ENCODE measurements at places on chromosomes 4 and X.
A peak's percentile ranks its signal among the peaks of the same experiment; 100 is the strongest.

- H3K36me3 ChIP-seq: no peaks in the 10 kb centered on the region
- H3K27me3 ChIP-seq: no peaks in the 10 kb centered on the region
- no peak overlapping the region for H3K4me3 ChIP-seq
- H3K27ac ChIP-seq: no peak overlapping the region
Measured at GRCh38 chr4:168639914-168640313, 143.1 kb downstream of the PALLD start.

- H3K4me3 ChIP-seq: no peak overlapping the region
- peaks cover 4% of the 10 kb centered on the region for H3K27me3 ChIP-seq
- H3K4me1 ChIP-seq: no peaks in the 10 kb centered on the region
- H3K36me3 ChIP-seq: no peaks in the 10 kb centered on the region
- peak; percentile 23 for DNase-seq
Measured at GRCh38 chr4:73653695-73654106, 33.5 kb upstream of the RASSF6 start.

DNA sequence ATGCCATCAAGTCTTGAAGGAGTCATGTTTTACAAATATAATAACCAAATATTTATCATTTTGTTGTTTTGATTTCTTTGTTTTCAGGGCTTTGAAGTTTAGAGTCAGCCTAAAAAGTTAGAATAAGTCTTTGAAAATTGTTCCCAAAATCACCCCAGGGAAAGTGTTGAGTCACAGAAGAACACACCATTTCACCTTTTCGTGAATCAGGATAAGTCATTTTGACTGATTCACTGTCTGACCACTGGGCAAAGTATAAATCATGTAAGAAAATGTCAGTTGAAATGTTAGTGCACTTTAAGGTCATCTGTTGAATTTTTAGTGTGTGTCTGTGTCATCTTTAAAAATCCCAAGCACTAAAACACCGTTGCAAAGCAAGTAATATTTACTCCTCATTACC is 1320.1 kb downstream of the RPA4 start:
- no peaks in the 10 kb centered on the region for H3K36me3 ChIP-seq
- H3K4me1 ChIP-seq: no peaks in the 10 kb centered on the region
- no peak overlapping the region for H3K4me3 ChIP-seq
- no peak overlapping the region for H3K27ac ChIP-seq

GRCh38 chr4:161320377-161320776 is 843.4 kb downstream of the FSTL5 start:
- H3K4me1 ChIP-seq: no peaks in the 10 kb centered on the region
- H3K4me3 ChIP-seq: no peak overlapping the region
- H3K27me3 ChIP-seq: no peaks in the 10 kb centered on the region
- no peak overlapping the region for H3K27ac ChIP-seq

- H3K27me3 ChIP-seq: no peaks in the 10 kb centered on the region
- peaks cover 5% of the 10 kb centered on the region for H3K4me1 ChIP-seq
- no peak for DNase-seq
- no peak overlapping the region for H3K4me3 ChIP-seq
- no peaks in the 10 kb centered on the region for H3K36me3 ChIP-seq
Measured at GRCh38 chr4:139142980-139143379, 34.0 kb downstream of the ELF2 start.

DNA sequence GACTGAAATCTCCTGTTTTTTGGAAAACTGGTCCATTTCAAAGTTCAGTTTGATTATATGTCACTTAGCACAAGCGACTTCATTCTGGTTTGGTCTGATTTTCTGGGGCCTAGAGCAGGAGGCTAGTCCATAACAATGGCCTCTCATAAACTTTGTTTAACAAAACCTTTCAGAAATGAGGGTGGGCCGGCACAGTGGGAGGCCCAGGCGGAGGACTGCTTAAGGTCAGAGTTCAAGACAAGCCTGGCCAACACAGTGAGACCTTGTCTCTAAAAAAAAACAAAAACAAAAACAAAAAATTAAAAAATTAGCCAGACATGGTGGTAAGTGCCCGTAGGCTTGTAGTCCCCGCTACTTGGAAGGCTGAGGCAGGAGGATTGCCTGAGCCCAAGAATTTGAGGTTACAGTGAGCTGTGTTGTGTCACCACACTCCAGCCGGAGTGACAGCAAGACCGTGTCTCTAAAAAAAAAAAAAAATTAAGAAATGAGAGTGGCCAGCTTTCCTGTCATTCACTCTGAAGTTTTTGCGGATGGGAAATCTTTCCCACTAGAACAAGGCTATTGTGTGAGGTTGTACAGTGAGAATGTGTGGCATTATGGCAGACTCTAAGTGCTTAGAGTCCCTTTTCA is 1.2 kb upstream of the PLAC8 start:
- no peak for DNase-seq
- H3K4me3 ChIP-seq: no peak overlapping the region
- H3K27me3 ChIP-seq: no peaks in the 10 kb centered on the region

DNA sequence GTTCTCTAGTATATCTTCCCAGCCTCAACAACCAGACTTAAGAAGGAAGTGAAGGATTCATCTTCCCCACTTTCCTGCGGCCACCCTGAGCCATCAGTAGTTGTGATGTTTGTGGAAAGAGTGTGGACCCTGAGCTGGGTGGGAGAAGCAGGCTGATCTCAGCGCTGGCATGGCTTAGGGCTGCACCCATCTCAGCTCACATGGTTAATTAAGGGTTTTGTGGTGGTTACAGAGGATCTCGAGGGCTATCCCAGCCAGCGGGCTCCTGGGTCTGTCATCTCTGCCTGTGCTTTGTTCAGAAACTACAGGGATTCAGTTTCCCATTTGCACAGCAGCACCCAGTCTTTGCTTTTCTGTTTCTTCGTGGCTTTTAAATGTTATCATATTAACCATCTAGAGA is 163.4 kb downstream of the PTTG2 start:
- DNase-seq: no peak
- peaks cover 12% of the 10 kb centered on the region for H3K36me3 ChIP-seq
- no peaks in the 10 kb centered on the region for H3K27me3 ChIP-seq
- no peak overlapping the region for H3K27ac ChIP-seq
- H3K4me3 ChIP-seq: no peak overlapping the region

DNA sequence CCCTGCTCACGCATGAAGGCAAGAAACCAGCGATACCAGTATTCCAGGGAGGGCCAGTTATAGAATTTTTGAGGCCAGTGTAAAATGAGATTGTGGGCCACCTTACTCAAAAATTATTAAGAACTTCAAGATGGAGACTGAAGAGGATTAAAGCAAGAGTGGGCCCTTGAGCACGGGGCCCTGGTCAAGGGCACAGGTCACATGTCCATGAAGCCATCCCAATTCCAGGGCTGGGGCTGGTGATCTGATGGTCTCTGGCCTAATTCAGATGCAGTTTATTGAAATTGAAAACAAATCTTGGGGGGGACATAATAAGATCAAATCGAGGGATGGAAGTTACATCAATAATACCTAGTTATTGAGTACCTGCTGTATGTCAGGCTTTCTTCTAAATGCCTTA is 58.3 kb downstream of the SMIM20 start:
- no peak for DNase-seq
- H3K36me3 ChIP-seq: no peaks in the 10 kb centered on the region
- H3K4me1 ChIP-seq: peaks cover 10% of the 10 kb centered on the region
- H3K27me3 ChIP-seq: peaks cover 7% of the 10 kb centered on the region
- no peak overlapping the region for H3K4me3 ChIP-seq
- H3K27ac ChIP-seq: no peak overlapping the region

- peaks cover 28% of the 10 kb centered on the region for H3K4me1 ChIP-seq
- H3K36me3 ChIP-seq: no peaks in the 10 kb centered on the region
- H3K27me3 ChIP-seq: no peaks in the 10 kb centered on the region
- DNase-seq: peak; percentile 34
- no peak overlapping the region for H3K4me3 ChIP-seq
Measured at GRCh38 chr4:76783836-76784235, 114.1 kb downstream of the SOWAHB start.

DNA sequence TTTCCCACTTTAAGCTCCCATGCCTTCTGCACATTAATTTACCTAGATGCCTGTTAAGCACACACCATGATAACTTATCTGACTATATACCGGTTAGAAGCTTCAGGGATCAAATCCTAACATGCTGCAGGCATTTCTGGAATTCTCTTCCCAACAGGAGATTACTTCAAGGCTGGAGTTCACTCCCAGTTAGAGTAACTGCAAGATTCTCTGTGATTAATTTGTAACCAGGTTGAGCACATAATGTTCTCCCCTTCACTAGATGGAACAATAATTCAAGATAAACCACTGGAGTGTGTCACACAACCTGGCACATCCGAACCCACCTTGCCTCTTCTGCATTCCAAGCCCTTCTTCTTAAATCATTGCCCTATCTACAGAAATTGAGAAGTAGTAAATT is 11.8 kb upstream of the UGT2A3 start:
- no peaks in the 10 kb centered on the region for H3K27me3 ChIP-seq
- no peaks in the 10 kb centered on the region for H3K36me3 ChIP-seq
- H3K27ac ChIP-seq: no peak overlapping the region
- H3K4me1 ChIP-seq: no peaks in the 10 kb centered on the region
- no peak overlapping the region for H3K4me3 ChIP-seq

DNA sequence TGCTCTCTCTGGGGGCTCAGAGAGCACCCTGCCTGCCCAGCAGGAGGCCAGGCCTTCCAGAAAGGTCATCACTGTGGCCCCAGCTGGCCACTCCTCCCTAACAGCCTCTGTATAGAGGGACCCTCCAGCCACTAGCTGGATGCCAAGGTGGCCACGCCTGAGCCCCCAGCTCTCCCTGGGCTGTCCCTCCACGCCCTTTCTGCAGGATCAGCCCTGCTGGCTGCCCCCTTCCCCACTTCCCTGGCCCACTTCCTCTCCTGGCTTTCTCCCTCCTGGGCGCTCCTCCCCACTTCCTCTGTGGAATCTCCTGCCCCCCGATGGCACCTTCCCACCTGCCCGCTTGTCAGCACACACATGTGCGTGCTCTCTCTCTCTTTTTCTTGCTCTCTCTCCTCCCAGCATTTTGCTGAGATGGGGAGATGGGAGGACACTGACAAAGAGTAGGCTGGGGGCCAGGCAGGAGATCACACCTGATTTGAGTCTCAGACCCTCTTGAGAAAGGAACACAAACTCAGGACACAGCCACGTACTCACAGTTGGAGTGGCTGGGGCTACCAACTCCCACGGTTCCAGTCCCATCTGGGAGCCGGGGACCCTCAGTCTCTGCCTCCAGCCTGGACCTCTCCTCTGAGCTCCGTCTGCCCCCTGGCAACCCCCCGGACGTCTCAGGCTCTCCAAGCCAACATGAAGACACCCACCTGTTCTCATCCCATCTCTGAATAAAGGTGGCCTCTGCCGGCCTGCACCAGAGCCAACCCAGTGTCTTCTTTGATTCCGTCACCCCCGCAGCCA is 62.1 kb upstream of the AFAP1 start:
- H3K27me3 ChIP-seq: peaks cover 36% of the 10 kb centered on the region
- no peak for DNase-seq

GRCh38 chr4:145808021-145808650 is 128.2 kb downstream of the C4orf51 start:
- peaks cover 45% of the 10 kb centered on the region for H3K4me1 ChIP-seq
- peak; percentile 96 for DNase-seq
- H3K36me3 ChIP-seq: no peaks in the 10 kb centered on the region
- peak overlapping the region; percentile 15 for H3K4me3 ChIP-seq
- H3K27ac ChIP-seq: peak overlapping the region; percentile 94

DNA sequence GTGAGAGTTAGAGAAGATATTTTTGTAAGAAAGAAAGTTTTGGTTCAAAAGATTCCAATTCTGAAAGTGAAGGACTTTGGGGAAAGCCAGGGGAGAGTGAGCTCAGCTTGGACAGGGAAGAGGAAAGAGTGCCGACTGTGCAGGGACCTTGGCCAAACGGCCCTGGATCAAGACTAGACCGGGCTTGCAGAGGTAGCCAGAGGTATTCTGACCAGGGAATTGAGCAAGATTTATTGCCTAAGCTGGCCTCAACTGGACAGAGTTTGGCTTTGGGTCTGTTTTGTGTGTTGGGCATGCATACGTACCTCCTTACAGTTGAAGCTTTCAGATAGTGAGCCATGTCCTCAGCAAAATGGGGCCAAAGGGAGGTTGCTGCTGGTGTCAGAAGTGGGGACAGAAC is 11.6 kb downstream of the PLAC1 start:
- H3K4me1 ChIP-seq: no peaks in the 10 kb centered on the region
- no peak overlapping the region for H3K27ac ChIP-seq
- no peaks in the 10 kb centered on the region for H3K36me3 ChIP-seq
- no peak for DNase-seq

DNA sequence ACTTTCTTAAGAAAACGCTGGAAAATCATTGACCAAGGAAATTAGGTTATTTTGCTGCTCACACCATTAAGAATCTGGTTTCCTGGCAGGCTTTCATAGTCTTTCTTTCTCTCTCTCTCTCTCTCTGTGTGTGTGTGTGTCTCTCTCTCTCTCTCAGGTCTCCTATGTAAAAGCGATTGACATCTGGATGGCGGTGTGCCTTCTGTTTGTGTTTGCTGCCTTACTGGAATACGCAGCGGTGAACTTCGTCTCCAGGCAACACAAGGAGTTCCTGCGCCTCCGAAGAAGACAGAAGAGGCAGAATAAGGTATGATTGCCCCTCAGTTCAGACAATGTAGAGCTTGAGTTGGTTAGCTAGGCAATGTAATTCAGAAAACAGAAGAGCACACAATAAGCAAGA is 161.2 kb downstream of the GLRA2 start:
- H3K27ac ChIP-seq: no peak overlapping the region
- DNase-seq: no peak
- H3K27me3 ChIP-seq: no peaks in the 10 kb centered on the region
- H3K4me1 ChIP-seq: no peaks in the 10 kb centered on the region
